H1 (cell line): ENCODE measurements at places on chromosomes 16 and 17.

DNA sequence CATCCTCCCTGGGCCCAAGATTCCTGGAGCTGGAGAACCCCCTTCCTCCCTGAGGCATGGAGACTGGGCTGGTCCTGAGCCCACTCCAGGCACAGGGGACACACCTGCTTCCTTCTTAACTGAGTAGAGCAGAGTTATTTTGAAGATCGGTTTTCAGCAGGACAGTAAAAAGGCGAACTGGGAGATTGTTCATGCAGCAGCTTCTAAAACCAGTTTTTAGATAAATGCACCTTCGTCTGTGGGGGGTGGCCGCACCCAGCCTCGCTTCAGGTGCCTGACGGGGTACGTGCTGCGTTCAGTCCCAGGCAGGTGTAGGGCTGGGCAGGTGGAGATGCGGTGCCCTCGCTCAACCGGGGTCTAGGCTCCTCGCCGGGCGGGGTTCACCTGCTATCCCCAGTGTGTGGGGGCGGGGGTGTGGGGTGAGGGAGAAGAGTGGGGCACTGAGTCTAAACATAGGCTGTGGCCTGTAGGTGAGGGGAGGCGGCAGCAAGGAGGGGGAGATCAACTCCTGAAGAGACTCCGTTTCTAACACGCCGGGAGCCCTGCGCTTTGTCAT lies 69.5 kb downstream of the JPH3 start:
- H3K4me3 ChIP-seq = no peak overlapping the region
- no peak for DNase-seq
- no peaks in the 10 kb centered on the region for H3K36me3 ChIP-seq
- no peaks in the 10 kb centered on the region for H3K27me3 ChIP-seq

DNA sequence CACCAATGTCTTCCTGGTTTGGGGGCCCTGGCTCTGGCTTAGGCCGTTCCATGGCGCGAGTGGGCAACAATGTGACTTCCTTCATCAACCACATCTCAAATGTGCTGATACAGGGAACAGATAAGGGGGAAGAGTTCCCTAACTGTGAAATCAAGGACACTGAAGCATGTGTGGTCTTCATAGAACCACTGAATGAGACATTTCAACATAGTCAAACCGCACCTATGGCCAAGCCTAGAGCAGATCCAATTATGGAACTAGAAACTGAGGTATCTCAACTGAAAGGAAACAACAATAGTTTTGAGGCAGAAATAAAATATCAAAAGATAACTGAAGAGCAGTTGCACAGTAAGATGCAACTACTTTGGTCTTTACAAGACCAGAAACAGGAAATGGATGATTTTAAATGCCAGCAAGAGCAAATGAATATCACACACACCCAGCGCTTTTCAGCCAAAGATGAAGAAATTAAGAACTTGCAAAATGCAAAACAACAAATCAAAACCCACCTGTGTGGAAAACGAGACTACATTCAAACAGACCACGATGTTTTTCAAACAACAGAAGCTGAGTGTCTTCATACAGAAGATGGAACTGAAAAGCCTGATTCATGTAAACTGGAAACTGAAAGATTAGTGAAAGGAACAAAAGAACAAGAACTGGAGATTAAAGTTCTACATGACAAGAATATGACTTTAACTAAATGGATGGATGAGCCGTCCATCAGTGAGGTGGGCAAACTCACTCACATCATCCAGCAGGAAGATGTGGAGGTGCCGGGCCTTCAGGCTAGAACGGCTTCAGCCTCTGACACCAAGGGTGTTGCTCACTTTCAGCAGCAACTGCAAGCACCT lies 18.1 kb upstream of the LCMT1 start:
- no peaks in the 10 kb centered on the region for H3K27me3 ChIP-seq
- no peaks in the 10 kb centered on the region for H3K4me1 ChIP-seq
- no peak overlapping the region for H3K27ac ChIP-seq
- no peak for DNase-seq

GRCh38 chr17:49862781-49863331 lies 15.0 kb upstream of the TAC4 start:
- H3K36me3 ChIP-seq = no peaks in the 10 kb centered on the region
- H3K27me3 ChIP-seq = peaks cover 2% of the 10 kb centered on the region; the same call in 1 of the 2 replicates
- H3K4me3 ChIP-seq = no peak overlapping the region

DNA sequence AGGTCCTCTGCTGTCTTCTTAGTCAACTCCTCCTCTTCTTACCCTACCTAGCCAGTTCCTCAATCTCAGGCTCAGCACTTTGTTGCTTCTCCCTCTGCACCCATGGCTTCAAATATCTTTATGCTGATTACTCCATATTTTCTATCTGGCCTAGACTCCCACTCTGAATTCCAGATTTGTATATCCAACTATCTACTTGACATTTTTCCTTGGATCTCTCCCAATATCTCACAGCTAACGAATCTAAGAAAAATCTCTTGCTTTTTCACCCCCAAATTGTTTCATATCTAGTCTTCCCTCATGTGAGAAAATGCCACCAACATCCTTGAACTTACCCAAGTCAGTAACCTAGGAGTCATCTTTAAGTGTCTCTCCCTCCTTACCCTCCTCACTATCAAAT lies 176.4 kb upstream of the ERCC4 start:
- H3K4me1 ChIP-seq = no peaks in the 10 kb centered on the region
- no peaks in the 10 kb centered on the region for H3K36me3 ChIP-seq
- DNase-seq = no peak
- no peak overlapping the region for H3K27ac ChIP-seq
- no peak overlapping the region for H3K4me3 ChIP-seq
